A549 treated with RU486 at 1 μM for 4 hours (cell line): ENCODE measurements at places on chromosomes 6 and 20. TPM values are rescaled to one million over a fixed set of nuclear protein-coding genes. Genes with fewer than 3 reads are reported as not detected.

RNF39 gene
- 0.03 to 0.06 TPM in 2 of 5 replicates, not detected in the others for total RNA-seq

EDN3 gene
- 0.10 to 0.30 TPM (median 0.17 TPM) in 5 replicates for total RNA-seq

DSP gene
- 33.8 to 56.5 TPM (median 45.3 TPM) in 5 replicates for total RNA-seq

CNR1 gene
- total RNA-seq = 0.30 to 0.66 TPM (median 0.55 TPM) in 5 replicates

CUTA gene
- 161 to 229 TPM (median 209 TPM) in 5 replicates for total RNA-seq

TBC1D7 gene
- 33.3 to 37.0 TPM (median 33.4 TPM) in 5 replicates for total RNA-seq

RAMACL gene
- 0.09 to 0.18 TPM in 2 of 5 replicates, not detected in the others for total RNA-seq

SLC35F1 gene
- 0.02 TPM in 1 of 5 replicates, not detected in the others for total RNA-seq

OLIG3 gene
- total RNA-seq = not detected in 5 replicates

SRMS gene
- not detected in 5 replicates for total RNA-seq

RGS19 gene
- total RNA-seq = 14.9 to 26.7 TPM (median 22.7 TPM) in 5 replicates

JPH2 gene
- total RNA-seq = 0.81 to 1.2 TPM (median 0.88 TPM) in 5 replicates

SLC22A3 gene
- total RNA-seq = 25.9 to 39.8 TPM (median 36.8 TPM) in 5 replicates

BPIFB1 gene
- total RNA-seq = 0.13 to 0.19 TPM in 2 of 5 replicates, not detected in the others

CASP8AP2 gene
- 2.8 to 7.0 TPM (median 6.3 TPM) in 5 replicates for total RNA-seq

BCAS1 gene
- 0.64 to 1.1 TPM (median 0.80 TPM) in 5 replicates for total RNA-seq

PRND gene
- total RNA-seq = not detected in 5 replicates

GLP1R gene
- not detected in 5 replicates for total RNA-seq

ADGRF1 gene
- 0.33 TPM in 1 of 5 replicates, not detected in the others for total RNA-seq

SYNGAP1 gene
- total RNA-seq = 3.5 to 7.9 TPM (median 4.8 TPM) in 5 replicates

TGM2 gene
- total RNA-seq = 292 to 467 TPM (median 378 TPM) in 5 replicates

PRKN gene
- 0.07 TPM in 1 of 5 replicates, not detected in the others for total RNA-seq

HCRTR2 gene
- not detected in 5 replicates for total RNA-seq

CGA gene
- total RNA-seq = 0.19 to 0.29 TPM (median 0.26 TPM) in 3 of 5 replicates, not detected in the others

MYB gene
- total RNA-seq = 0.35 to 1.3 TPM (median 0.63 TPM) in 5 replicates

FAM184A gene
- 0.07 TPM in 1 of 5 replicates, not detected in the others for total RNA-seq

CEP250 gene
- total RNA-seq = 21.8 to 25.4 TPM (median 23.2 TPM) in 5 replicates

RSPO4 gene
- not detected in 5 replicates for total RNA-seq

RAET1L gene
- 0.29 to 0.47 TPM (median 0.41 TPM) in 4 of 5 replicates, not detected in the other for total RNA-seq

TUBE1 gene
- total RNA-seq = 5.6 to 7.2 TPM (median 6.4 TPM) in 5 replicates

PAK1IP1 gene
- 18.8 to 24.5 TPM (median 22.0 TPM) in 5 replicates for total RNA-seq

KHDRBS2 gene
- total RNA-seq = not detected in 5 replicates

FAM110A gene
- 6.6 to 12.5 TPM (median 11.5 TPM) in 5 replicates for total RNA-seq

OTOR gene
- total RNA-seq = not detected in 5 replicates

NR2E1 gene
- total RNA-seq = 0.03 TPM in 1 of 5 replicates, not detected in the others

NCOA5 gene
- 20.4 to 25.6 TPM (median 22.5 TPM) in 5 replicates for total RNA-seq

SLC29A1 gene
- total RNA-seq = 39.0 to 57.6 TPM (median 53.1 TPM) in 5 replicates

CD24 gene
- total RNA-seq = 180 to 282 TPM (median 255 TPM) in 5 replicates

PLEKHG1 gene
- 0.23 to 0.44 TPM (median 0.26 TPM) in 5 replicates for total RNA-seq

DEFB124 gene
- total RNA-seq = not detected in 5 replicates

DDX43 gene
- not detected in 5 replicates for total RNA-seq

TNNC2 gene
- 0.22 to 0.48 TPM (median 0.31 TPM) in 3 of 5 replicates, not detected in the others for total RNA-seq

SYCP2 gene
- 0.30 to 0.80 TPM (median 0.32 TPM) in 5 replicates for total RNA-seq

NCR2 gene
- not detected in 5 replicates for total RNA-seq

CCN2 gene
- total RNA-seq = 22.3 to 35.2 TPM (median 29.9 TPM) in 5 replicates

PCSK2 gene
- not detected in 5 replicates for total RNA-seq

REPS1 gene
- total RNA-seq = 17.8 to 23.2 TPM (median 21.3 TPM) in 5 replicates

CAP2 gene
- 12.2 to 15.0 TPM (median 12.9 TPM) in 5 replicates for total RNA-seq

PKHD1 gene
- not detected in 5 replicates for total RNA-seq

UBD gene
- total RNA-seq = 0.38 to 0.73 TPM (median 0.47 TPM) in 5 replicates

SDC4 gene
- total RNA-seq = 119 to 141 TPM (median 134 TPM) in 5 replicates

SLC24A3 gene
- total RNA-seq = 0.03 TPM in 2 of 5 replicates, not detected in the others
